Stimulated activated CD4-positive, alpha-beta T cell treated with anti-CD3 and anti-CD28 coated beads, Interleukin-2, amount 100 ng/mL, for 48 hours (primary cell): ENCODE measurements at places on chromosomes 12 and 14.

DNA sequence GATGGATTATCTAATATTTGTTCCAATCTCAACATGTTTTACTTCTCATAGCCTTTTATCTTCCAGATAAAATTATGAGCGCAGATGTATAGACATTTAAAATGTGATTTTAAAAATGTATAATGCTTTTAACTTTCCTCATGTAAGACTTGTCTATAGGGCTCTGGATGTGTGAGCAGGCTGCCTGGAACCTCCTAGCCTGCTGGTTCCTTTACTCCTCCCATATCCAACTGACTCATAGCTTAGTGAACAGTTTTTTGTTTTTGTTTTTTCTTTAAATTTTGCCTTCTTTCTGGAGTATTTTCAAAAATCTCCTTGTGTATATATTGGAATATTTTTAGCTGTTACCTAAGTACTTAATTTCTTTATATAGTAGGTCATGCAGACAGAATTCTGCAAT, 115.4 kb downstream of the PDE3A start:
- DNase-seq, result no peak

DNA sequence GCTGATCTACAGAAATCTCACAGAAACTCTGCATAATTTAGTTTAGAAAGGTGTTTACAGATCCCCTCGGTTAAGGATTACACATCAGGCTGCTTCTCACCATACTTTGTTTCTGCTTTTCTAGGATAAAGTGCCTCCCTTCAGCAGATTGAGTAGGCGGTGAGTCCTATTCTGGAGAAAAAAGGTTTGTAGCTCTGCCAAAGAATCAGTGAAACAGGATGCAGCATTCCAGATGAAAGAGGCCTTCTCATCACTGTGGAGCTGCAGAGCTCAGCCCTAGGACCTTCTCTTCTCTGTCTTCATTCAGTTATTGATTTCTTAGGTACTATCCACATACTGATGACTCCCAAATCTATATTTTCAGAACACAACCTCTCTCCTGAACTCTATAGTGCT, 155.5 kb upstream of the KRR1 start:
- no peak for DNase-seq

- DNase-seq, result no peak
These were observed 26.2 kb upstream of the TCL1B start for GRCh38 chr14:95659990-95660385.

- no peak for DNase-seq
These were observed 359.4 kb upstream of the SFSWAP start for GRCh38 chr12:131351319-131352028.

GRCh38 chr12:132766380-132767085, 4.9 kb upstream of the ANKLE2 start:
- DNase-seq, result no peak

- DNase-seq, result no peak
These were observed 153.9 kb downstream of the LRRK2 start for GRCh38 chr12:40378691-40379090.

DNA sequence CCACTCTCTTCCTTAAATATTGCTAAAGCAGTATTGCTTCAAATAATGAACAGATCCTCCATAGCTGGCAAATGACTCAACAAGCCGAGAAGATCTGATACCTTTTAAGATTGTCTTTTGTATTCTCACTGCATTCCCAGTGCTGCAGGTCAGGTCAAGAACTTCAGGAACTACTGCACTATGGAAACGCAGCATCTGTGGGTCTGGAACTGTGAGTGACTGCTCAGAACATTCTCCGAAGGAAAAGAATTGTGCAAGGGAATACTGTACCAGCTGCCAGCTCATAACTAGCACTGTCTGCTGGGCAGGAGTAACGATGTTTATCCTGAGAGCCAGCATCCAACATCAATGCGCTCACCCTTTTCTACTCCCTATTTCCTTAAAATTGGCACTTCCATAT, 348.0 kb upstream of the SOX5 start:
- no peak for DNase-seq

GRCh38 chr12:106581543-106582248, 1.1 kb upstream of the RFX4 start:
- no peak for DNase-seq

GRCh38 chr14:101022121-101022520, 118.6 kb upstream of the RTL1 start:
- DNase-seq, result no peak

- DNase-seq, result no peak
These were observed 4.2 kb downstream of the SPRYD3 start for GRCh38 chr12:53074999-53075370.

- DNase-seq, result no peak
These were observed 7.7 kb downstream of the WSB2 start for GRCh38 chr12:118053071-118053985.

GRCh38 chr14:28613532-28613931, 153.1 kb upstream of the FOXG1 start:
- no peak for DNase-seq

DNA sequence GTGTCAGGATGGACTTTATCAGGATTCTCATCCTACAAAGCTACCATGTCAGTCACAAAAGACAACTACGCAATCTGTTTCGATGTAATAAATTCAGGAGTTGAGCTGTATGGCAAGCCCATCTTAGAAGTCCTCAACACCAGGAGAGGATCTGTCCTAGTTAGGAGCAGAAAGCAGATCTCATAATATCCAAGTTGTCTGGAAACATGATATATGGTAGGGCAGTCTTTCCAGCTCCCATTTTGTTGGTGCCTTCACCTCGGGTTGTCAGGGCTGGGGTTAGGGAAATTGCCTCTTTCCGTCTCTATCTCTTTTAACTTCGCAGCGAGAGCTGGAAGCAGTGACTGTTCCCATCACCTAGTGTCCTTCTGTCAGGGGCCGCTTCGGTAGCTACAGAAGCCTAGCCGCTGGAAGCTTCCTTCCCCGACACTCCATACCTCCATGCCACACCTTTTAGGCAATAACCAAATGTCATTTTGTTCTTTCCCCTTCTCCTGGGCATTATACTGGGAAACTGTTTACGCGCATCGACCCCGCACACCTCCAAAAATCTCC, 1.4 kb downstream of the NIN start:
- no peak for DNase-seq

- DNase-seq, result no peak
These were observed 265.8 kb upstream of the FLRT2 start for GRCh38 chr14:85263916-85264675.

DNA sequence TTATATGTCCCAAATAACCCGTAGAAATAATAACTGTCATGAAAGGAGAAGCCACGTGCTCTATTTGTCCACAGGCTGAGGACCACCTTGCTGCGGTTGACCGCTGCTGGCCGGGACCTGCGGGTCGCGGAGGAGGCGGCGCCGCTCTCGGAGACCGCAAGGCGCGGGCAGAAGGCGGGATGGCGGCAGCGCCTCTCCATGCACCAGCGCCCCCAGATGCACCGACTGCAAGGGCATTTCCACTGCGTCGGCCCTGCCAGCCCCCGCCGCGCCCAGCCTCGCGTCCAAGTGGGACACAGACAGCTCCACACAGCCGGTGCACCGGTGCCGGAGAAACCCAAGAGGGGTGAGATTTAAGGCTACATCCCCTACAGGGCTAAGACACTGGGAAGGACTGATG, 21.0 kb downstream of the RPGRIP1 start:
- DNase-seq, result peak; percentile 18

- no peak for DNase-seq
These were observed 47.9 kb upstream of the PLEKHG7 start for GRCh38 chr12:92654929-92655328.

DNA sequence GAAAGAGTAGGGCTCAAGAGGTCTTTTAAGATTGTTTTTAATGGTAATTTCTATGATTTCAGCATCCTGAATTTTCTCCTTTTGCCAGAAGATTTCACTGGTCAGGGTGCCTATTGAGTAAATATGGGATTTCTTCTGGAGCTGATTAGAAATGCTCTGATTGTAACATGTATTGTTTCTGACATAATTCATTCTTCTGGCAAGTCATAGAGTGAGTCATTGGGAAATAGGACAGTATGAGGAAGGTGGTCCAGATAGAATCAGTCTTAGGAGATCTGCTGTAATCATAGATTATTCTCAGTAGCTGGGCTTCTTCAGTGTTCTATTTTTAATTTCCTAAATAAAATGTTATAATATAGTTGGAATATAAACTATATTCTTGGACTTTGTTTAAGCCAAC, 182.0 kb upstream of the NAV3 start:
- no peak for DNase-seq

DNA sequence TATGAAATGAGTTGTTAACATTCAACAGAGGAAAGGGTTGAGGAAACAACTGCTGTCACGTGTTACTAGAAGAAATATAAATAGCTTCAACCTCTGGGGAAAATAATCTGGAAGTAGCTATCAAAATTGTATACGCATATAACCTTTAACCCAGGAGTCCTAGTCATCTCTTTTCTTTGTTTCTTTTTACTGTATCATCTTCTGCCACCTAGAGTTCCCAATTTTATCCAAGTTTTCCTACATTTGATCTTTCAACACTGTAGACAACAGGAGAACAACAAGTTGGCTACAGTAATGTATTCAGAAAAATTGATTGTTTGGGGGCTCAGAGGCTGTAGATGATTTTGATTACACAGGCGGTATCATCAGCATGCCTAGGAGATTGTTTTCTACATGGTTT, 453.7 kb downstream of the FSCB start:
- no peak for DNase-seq

DNA sequence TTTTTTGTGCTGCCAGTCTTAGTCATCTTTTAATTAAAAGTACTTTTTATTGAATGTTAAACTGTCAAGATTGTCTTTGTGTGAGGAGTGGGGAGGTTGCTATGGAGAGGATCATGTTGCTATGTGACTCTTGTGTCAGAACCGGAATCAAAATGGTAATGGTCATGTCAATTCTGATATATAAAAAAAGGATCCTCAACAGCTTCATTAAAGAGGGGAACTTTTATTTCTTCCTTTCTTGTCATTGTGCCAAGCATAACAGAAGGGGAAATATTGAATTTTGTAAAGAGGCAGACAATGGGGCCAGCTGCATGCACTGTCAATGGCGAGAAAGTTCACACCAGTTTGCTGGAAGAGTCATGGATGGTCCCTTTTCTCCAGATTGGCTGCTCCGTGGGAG, 564.8 kb downstream of the VRK1 start:
- no peak for DNase-seq

DNA sequence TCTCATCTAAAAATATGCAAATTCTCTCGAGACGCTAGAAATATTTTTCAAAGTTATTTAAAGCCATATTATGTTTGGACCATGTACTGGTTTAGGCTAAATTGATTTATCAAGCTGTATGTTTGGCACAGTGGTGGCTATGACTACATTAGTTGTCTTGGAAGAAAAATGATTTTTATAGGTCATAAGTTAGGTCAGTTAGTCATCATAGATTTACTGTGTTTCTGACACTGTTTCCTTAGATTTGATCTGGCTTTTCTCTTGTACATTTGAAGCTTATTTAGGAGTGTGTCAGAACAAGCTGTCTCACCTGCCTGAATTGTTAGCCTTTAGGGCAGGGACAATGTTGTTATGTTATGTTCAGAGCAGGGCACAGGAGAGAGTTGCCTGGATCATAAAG, 161.1 kb upstream of the FBXO33 start:
- no peak for DNase-seq

DNA sequence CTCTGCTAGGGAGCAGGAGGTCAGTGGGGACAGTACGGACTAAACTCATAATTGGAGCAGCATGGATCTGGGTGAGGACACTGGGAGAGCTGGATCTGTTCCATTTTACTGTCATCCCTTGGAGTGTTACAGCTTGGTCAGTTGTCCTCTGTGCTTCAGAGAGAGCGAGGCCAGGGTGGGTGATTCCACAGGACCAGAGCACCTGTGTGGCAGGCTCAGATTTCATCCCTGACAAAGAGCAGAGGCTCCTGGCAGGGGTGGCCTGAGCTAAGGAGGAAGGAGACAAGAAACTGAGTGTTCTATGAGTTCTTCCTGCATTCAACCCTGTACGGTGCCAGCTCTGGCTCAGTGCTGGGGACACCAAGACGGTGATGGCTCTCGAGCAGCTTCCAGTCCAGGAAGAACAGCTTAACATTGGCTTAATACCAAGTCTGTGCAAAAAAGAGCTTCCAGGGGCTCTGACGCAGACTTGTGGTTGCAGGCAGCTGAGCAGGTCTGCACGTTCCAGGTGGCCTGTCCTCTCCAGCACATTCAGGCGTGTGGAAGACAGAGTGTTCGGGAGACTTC, 8.4 kb upstream of the PGF start:
- DNase-seq, result no peak

DNA sequence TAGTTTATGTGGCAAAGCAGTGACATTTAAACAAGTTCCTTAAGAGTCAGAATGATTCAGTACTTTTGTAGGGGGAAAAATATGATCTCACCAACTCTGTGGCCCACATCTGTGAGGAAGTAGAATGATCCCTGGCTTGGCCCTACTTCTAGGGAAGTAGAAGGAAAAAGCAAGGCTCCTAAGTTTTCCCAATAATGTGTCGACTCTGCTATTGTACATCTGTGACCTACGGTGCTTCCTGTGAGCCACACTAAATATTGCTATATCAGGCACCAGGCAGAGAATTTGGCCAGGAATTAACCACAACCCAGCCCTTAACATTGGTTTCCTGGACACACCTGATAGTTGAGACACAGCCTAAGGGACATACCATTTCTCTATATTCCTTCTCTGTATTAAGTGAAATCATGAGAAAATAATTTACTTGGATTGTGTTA, 9.3 kb upstream of the NID2 start:
- DNase-seq, result no peak
